Aorta (tissue), 5 donors: ENCODE measurements at places on chromosomes 12 and 14. TPM values are rescaled to one million over a fixed set of nuclear protein-coding genes. Genes with fewer than 3 reads are reported as not detected.

DNA sequence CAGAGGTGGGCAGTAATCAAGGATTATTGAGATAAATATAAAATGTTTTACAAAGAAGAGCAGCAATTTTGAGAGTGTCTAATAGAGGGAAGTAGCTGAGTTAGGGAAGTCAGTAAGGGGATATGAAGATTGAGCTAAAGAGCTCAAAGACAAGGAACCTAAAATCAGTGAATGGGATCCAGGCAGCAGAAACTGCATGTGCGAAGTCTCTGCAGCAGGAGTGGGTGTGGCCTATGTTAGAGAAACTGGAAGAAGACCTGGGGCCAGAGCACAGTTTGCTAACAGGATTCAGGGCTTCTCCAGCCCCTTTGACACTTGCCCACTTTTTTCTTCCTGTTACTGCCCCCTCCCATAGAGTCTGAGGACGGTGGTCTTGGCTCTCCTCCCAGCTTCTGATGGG lies 36.3 kb upstream of the PLXNC1 start:
- no peak for DNase-seq
- no peak overlapping the region for H3K4me3 ChIP-seq
- H3K36me3 ChIP-seq, result no peaks in the 10 kb centered on the region
- H3K27ac ChIP-seq, result no peak overlapping the region

GRCh38 chr14:33377596-33378390 lies 439.1 kb downstream of the NPAS3 start:
- no peaks in the 10 kb centered on the region for H3K27me3 ChIP-seq
- H3K36me3 ChIP-seq, result no peaks in the 10 kb centered on the region
- H3K27ac ChIP-seq, result no peak overlapping the region
- no peaks in the 10 kb centered on the region for H3K4me1 ChIP-seq
- DNase-seq, result no peak

GRCh38 chr14:29548948-29549370 lies 378.7 kb downstream of the PRKD1 start:
- no peak overlapping the region for H3K4me3 ChIP-seq
- H3K27ac ChIP-seq, result no peak overlapping the region

GRCh38 chr12:5016526-5016925 lies 27.2 kb upstream of the KCNA5 start:
- no peaks in the 10 kb centered on the region for H3K36me3 ChIP-seq
- H3K4me3 ChIP-seq, result no peak overlapping the region
- no peaks in the 10 kb centered on the region for H3K4me1 ChIP-seq
- H3K27ac ChIP-seq, result no peak overlapping the region
- no peak for DNase-seq

GRCh38 chr12:122045262-122045661 lies 23.6 kb downstream of the BCL7A start:
- no peak overlapping the region for H3K4me3 ChIP-seq
- no peak for DNase-seq
- no peaks in the 10 kb centered on the region for H3K4me1 ChIP-seq
- no peak overlapping the region for H3K27ac ChIP-seq
- H3K27me3 ChIP-seq, result no peaks in the 10 kb centered on the region

- H3K4me3 ChIP-seq, result no peak overlapping the region
- H3K4me1 ChIP-seq, result no peaks in the 10 kb centered on the region
- H3K36me3 ChIP-seq, result no peaks in the 10 kb centered on the region
- DNase-seq, result no peak
- no peak overlapping the region for H3K27ac ChIP-seq
- no peaks in the 10 kb centered on the region for H3K27me3 ChIP-seq
Observed at GRCh38 chr12:25286837-25287236, 36.1 kb upstream of the KRAS start.

Gene MDGA2
- 0.15 TPM for total RNA-seq

Gene ADCY4
- 45.7 TPM for total RNA-seq
